Colonic mucosa (tissue), 4 donors: ENCODE measurements at places on chromosomes 7 and 10. TPM values are rescaled to one million over a fixed set of nuclear protein-coding genes. Genes with fewer than 3 reads are reported as not detected.

DNA sequence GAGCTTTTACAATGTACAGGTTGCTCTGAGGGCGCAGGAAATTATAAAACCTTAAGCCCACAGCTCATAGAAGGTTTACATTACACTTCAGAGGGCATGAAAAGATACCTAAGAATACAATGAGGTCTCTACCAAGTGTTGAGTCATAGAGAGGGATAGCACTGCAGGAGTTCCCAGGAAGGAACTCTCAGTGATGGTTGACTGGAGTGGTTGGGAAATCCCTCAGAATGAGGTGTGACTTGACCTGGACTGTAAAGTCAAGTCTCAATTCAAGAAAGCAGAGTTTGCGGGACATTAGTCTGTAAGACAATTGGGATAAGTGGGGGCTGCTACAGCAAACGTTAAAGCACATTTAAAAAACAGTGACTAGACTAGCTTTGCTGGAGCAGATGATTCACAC, 21.9 kb downstream of the TNKS2 start:
- DNase-seq, result no peak

GRCh38 chr7:149423449-149424110, 37.3 kb downstream of the ZNF777 start:
- DNase-seq, result no peak

Gene SLC16A12
- 0.20 TPM for total RNA-seq

DNA sequence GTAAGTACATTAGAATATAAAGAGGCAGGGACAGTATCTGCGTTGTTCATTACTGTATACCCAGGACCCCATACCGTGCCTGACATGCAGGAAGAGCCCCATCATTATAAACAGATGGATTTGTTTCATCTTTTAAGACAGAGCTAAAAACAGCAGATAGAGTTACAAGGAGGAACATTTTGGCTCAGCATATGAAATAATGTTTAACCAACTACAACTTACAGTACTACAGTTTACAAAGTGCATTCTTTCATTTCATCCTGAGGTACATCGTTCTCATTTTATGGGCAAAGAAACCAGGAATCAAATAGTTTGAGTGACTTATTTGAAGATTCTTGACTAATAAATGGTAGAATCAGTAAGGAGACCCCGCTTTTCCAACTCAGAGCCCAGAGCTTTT, 38.1 kb upstream of the AGBL3 start:
- DNase-seq, result no peak
